Stimulated activated CD8-positive, alpha-beta memory T cell treated with anti-CD3 and anti-CD28 coated beads, Interleukin-4, amount 100 ng/mL, for 1 hour (primary cell): ENCODE measurements at places on chromosomes 1 and 21.

GRCh38 chr1:219174460-219175211 lies 958 bp downstream of the LYPLAL1 start:
- DNase-seq: no peak

DNA sequence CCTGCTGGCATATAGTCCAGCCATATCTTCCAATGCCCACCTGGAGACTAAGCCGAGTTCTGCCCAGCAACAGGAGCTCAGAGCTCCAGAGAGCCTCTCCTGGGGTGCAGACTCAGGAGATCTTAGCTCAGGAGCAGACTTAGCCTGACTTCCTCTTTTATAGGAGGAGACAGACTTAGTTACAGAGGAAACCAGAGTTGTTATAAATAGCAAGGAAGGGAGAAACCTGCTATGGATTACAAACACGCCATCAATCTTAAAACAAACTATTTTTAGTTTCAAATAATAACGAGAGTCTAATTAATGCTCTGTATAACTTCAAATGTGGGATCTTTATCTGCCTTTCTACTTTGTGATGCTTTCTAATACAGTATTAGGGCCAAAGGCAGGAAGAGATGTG lies 3.3 kb upstream of the KIF21B start:
- no peak for DNase-seq

GRCh38 chr1:208093754-208094719 lies 150.1 kb downstream of the PLXNA2 start:
- DNase-seq: peak; percentile 21

- no peak for DNase-seq
Observed at GRCh38 chr1:171674431-171675405, 22.2 kb upstream of the MYOC start.

- no peak for DNase-seq
Observed at GRCh38 chr1:100791586-100791985, 72.0 kb downstream of the VCAM1 start.

- no peak for DNase-seq
Observed at GRCh38 chr1:78420181-78420580, 70.6 kb upstream of the PTGFR start.

DNA sequence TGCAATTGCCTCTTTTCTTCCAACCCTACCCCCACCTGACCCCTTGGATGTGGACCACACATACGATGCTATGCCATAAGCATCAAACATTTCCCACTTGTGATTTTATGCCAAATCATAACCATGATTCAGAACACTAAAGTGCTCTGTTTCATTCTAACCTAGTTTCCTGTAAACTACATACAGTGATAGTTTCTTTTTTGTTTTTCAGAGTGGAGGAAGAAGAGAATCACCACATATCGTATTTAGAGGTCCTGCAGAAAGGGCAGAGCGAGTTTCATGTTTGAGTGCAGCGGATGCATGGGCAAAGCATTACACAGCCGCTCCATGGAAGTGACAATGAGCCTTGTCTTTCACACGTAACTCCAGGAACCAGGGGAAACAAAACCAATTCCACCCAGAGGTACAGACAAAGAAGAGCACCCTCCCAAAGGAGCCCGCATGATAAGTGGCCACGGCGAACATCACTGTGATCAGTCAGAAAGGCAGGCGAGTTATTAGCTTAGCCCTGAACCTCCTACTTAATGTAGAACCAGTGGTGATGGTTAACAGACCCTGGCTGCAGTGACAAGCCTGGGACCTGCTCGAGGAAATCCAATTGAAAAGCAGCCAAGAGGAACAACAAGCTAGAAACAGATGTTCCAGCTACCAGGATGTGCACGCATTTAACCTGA lies 64.0 kb upstream of the ZNF281 start:
- DNase-seq: no peak

GRCh38 chr1:119987112-119987511 lies 82.3 kb downstream of the NOTCH2 start:
- no peak for DNase-seq

DNA sequence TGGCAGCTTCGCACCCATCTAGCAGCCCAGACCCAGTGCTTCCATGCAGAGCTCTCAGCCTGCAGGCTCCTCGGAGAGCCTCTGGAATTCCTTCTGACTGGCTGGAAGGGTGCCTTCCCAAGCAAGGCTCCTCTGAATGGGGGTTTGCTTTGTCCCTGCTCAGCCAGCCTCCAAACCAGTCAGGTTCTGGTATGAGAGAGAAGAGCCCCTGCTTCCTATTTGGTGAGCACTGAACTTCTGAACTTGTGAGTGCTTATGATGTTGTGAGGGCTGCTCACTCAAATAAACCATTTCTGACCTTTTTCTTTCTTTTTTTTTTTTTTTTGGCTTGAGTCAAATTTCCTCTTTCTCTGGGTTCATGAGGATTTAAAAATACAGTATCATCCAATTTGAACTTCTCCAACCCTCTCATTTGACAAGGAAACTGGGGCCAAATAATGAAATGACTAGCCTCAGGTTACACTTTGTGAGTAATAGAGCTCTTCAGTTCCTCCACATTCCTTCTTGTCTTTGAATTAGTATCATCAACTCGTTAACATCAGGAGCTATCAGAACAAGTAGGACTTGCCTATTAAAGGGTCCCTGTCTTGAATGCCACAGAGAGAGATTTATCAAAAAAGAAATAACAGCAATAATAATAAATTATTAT lies 39.6 kb downstream of the GFI1 start:
- no peak for DNase-seq

DNA sequence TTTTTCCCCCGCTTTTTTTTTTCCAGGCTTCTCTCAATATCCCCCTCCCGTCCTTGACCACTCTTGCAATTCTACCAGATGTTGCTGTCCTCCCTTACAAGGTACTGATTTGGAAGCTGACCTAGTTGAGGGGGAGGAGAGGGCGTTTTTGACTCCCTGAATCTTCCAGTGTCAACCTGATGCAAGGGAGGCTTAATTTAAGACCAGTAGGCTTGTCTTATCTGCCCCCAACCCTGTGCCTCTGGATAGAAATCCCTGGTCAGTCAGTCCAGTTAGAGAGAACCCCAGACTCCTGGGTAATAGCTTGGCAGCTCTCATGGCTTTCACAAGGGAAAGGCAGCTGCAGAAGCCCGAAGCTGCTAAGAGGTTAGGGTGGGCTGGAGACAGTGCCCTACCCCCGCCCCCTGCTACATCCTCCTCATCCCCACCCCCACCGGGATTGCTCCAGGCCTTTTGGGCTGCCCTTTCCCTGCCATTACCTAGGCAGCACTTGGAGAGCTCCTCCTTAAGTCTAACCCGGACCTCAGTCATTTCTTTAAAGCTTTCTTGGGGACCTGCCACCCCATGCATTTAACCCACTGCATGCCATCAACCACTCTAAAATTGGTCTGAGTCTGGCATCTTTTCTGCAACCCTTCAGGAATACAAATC lies 3.6 kb downstream of the ACKR1 start:
- DNase-seq: no peak

- DNase-seq: no peak
Observed at GRCh38 chr1:202349206-202349928, 868 bp downstream of the PPP1R12B start.

- DNase-seq: no peak
Observed at GRCh38 chr1:15123925-15124324, 29.6 kb upstream of the TMEM51 start.

- DNase-seq: peak; percentile 25
Observed at GRCh38 chr21:42684109-42684916, 30.9 kb downstream of the PDE9A start.

DNA sequence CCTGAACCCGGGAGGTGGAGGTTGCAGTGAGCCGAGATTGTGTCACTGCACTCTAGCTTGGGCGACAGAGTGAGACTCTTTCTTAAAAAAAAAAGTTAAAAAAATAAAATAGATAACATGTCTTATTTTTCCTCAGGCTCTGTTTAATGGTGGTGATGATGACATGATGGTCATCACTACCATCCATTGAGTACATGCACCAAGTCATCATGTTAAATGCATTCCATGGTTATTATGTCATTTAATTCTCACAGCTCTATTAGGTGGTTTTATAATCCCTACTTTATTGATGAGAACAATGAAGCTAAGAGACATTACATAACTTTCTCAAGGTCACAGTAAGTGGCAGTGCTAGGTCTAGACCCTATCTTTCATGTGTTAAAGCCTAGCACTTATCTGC lies 34.4 kb upstream of the MAB21L3 start:
- DNase-seq: no peak

GRCh38 chr1:155184351-155184811 lies 10.7 kb downstream of the TRIM46 start:
- DNase-seq: no peak

DNA sequence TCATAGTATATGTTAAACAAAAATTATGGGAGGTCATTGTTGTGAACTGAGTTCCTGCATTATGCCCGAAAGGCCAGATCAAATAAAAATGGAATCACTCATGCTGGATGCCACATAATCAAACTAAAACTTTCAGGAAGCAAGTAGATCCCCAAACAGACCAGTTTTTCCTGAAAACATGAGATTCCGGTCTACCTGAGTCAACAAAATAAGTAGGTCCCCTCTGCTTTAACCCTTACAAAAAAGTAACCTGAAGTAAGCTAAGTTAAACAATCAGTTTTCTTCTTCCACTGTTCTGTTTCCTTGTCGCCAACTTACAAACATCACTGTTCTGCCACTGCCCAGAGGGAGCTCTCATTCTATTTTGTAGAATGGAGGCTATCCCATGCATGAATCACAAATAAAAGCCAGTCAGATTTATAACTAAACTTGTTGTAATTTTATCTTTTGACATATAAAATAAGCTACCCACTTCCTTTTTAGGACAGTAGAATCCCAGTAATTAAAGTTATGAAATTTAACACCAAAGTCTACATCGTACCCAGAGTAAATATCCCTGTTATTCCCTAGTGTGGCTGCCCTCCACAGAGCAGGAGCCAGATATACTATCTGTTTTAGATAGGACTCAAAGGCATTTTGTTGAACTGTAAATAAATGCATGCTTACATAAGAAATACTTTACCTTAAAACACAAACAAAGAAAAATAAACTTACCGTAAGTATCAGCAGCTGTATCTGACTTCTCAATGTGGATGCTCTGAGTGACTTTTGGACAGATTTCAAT lies 149.4 kb downstream of the TIAM1 start:
- no peak for DNase-seq

DNA sequence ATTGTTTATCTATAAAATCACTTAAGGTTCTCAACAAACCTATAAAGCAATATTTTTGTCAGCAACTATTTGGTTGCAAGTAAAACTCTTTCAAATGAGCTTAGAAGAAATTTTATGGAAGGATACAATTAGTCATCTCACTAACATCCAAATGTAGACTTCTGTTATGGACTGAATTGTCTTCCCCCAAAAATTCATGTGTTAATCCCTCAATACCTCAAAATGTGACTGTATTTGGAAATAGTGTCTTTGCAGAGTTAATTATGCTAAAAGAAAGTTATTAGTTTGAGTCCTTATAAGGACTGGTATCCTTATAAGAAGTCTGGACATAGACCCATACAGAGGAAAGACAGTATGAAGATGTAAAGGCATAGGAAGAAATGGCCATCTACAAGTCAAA lies 357.8 kb upstream of the PRMT6 start:
- DNase-seq: no peak

GRCh38 chr1:28126783-28127490 lies 38.5 kb upstream of the EYA3 start:
- no peak for DNase-seq

- no peak for DNase-seq
Observed at GRCh38 chr21:42530167-42530518, 16.5 kb downstream of the SLC37A1 start.

DNA sequence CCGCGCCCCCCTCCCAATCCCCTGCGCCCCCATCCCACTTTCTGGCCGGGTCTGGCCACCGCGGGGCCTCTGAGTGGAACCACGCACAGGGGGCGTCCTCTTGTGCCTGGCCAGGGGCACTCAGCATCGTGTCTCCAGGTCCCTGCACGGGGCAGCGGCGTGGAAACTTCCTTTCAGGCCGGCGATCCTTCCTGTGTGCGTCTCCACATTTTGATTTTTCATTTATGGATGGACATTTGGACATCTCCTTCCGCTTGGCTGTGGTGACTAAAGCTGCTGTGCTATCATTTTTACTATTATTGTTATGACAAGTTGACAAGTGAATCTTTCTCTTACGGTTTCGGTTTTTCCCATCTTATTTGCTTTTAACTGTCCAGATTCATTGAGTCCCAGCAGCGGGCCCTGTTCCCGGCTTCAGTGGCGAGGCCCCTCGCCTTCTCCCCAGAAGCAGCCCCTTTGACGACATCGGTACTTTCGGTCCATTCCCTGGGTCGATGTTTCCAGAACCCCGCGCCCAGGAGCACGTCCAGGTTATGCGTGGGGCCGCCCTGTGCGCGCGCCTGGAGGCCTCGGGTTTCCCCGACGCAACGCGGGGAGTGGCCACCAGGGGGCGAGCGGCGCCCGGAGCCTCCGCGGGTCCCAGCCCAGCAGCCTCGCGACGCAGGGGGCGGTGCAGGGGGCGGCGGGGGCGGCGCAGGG lies 12.4 kb upstream of the SLC19A1 start:
- DNase-seq: peak; percentile 88

- no peak for DNase-seq
Observed at GRCh38 chr21:38768471-38769063, 37.2 kb upstream of the ETS2 start.

DNA sequence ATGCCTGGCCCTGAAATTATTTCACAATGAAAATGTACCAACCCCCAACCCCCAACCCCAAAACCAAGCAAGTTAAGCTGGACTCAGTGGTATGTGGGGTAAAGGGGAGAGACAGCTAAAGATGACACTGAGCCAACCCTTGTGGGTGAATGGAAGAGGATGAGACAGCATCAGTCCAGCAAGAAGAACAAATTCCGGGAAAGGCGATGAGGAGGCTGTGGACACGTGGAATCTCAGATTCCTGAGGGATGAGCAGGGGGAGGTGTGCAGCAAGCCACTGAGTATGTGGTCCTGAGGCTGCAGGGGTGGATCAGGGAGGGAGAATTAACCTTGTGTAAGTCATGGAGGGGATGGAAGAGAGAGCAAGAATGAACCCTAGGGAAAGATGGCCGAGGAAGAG lies 14.4 kb upstream of the ZNF362 start:
- no peak for DNase-seq

- DNase-seq: peak; percentile 22
Observed at GRCh38 chr21:45140346-45140940, 66.1 kb downstream of the ADARB1 start.

GRCh38 chr1:63362578-63362977 lies 4.8 kb upstream of the ALG6 start:
- DNase-seq: no peak

GRCh38 chr1:162072740-162073139 lies 3.2 kb downstream of the NOS1AP start:
- DNase-seq: no peak

DNA sequence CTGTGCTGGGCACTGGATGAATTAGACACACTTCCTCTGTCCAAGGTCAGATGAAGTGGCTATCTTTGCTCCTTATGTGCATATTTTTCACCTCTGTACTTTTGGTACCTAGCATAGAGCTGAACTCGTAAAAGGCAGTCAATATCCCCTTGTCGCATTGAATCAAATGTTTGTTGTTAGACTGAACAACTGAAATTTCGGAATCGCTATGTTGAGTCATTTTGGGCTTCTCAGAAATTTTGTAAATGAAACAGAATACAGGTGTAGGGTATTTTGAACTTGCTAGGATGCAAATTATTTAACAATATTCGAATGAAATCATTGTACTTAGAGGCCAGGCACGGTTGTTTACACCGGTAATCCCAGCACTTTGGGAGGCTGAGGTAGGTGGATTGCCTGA lies 48.0 kb downstream of the PDE4B start:
- DNase-seq: no peak

- DNase-seq: no peak
Observed at GRCh38 chr1:225474439-225474985, 46.7 kb upstream of the LBR start.
